Cardiac ventricle fibroblast (primary cell): ENCODE measurements at places on chromosomes 6 and 20. TPM values are rescaled to one million over a fixed set of nuclear protein-coding genes. Genes with fewer than 3 reads are reported as not detected.

The RIMS1 gene
- total RNA-seq, result not detected in 2 replicates

The PACRG gene
- total RNA-seq, result 2.7 TPM in 1 of 2 replicates, not detected in the other

The TCP11 gene
- total RNA-seq, result 0.39 TPM in 1 of 2 replicates, not detected in the other

The MEP1A gene
- total RNA-seq, result not detected in 2 replicates

The FOXF2 gene
- 0.83 and 1.2 TPM in 2 replicates for total RNA-seq
